ENCODE measurements at places on chromosomes 2 and 18. TPM values are rescaled to one million over a fixed set of nuclear protein-coding genes. Genes with fewer than 3 reads are reported as not detected.

DNA sequence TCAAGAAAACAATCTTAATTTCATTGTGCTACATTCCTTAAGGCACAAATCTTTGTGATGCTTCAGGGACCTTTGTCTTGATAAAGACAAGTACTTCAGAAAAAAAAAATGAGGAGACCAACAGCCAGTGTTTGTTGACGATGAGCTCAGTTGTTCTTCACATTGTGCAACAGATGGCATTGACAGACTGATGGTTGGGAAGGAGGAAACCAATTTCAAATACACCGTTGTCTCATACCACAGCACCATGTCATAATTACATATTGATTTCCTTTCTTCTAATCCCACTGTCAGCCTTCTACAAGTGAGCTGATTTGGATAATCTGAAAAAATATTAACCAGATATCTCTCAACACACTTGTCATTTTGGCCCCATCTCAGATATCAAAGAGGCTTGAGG, 53.7 kb upstream of the GRB14 start:
- DNase-seq = no peak

GRCh38 chr2:46610021-46610420, 130.7 kb downstream of the TMEM247 start:
- DNase-seq = no peak

DNA sequence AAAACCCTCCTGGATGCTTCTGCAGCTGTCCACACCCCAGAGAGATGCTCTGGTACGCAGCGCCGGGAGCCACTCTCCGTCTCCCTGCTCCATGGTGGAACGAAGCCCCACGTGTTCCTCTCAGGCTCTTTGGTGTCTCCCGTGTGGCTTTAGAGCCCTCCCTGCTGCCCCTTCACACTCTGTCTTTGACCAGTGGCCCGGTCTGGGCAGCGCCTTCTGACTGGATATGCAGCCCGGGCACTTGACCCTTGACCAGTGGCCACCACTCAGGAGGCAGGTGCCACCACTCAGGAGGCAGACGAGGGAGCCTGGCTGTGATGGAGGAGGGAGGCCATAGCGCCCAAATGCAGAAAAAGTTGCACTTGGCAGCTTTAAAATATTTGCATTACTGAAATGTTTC, 214.5 kb upstream of the SALL3 start:
- DNase-seq = no peak

ITPRID2 gene
- total RNA-seq = 117 TPM

GRCh38 chr2:171419333-171419732, 14.5 kb downstream of the METTL8 start:
- no peak for DNase-seq

DNA sequence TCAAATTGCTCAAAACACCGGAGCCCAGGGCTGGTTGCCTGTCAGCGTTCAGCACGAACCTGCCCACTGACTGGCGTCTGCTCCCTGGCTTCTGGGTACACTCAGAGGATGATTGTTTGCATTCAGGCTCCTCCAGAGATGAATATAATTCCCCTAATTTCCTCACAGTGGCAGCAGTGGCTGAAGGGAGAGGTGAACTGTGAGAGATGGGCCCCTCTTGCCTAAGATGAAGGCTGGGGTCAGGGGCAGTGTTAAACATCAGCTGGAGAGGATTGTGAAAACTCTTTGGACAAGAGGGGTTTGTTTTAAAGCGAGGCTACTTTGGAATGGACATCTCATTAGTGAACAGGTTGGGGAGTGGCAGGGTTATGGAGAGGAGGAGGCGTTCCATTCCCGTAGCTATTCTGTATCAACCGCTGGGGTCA, 31.0 kb downstream of the TCF7L1 start:
- DNase-seq = no peak

DNA sequence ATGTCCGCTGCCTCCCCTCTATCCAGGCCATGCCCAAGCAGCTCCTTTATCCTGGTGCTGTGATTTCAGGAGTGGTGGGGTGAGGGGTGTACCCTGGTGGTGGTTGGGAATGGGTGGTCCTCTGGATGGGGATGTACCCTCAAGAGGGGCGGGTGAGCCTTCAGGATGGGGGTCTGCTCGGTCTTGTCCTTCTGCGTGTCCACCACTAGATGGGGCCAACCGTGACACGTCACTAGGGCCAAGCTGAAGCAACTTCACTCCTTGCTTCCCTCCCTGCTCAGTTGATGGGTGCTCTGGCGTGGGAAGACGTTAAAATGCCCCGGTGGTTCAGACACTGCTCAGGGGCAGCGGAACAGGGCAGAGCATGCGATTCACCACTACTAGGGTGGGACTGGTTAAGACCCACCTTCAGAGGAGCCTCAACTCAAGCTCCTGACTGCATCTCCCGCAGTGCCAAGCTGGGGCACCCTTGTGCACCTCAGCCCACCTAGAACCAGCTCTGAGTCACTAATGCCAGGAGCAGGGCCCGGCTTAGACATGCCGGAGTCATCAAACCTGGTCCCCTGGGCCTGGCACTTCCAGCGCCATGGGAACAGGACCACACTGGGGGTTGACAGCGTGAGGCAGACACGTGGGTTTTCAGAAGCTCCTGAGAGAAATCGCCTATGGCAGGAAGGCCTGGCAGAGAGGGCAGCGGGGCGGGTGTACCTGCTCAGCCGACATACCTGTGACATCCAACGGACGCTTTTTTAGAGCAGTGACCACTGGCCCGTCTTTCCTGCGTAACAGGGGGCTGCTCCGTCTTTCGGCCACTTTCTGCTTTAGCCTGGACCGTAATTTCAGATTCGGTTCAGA, 256.7 kb downstream of the HDAC4 start:
- peak; percentile 63 for DNase-seq

- DNase-seq = no peak
These were observed 397.6 kb downstream of the ZNF521 start for GRCh38 chr18:24954341-24954740.

DNA sequence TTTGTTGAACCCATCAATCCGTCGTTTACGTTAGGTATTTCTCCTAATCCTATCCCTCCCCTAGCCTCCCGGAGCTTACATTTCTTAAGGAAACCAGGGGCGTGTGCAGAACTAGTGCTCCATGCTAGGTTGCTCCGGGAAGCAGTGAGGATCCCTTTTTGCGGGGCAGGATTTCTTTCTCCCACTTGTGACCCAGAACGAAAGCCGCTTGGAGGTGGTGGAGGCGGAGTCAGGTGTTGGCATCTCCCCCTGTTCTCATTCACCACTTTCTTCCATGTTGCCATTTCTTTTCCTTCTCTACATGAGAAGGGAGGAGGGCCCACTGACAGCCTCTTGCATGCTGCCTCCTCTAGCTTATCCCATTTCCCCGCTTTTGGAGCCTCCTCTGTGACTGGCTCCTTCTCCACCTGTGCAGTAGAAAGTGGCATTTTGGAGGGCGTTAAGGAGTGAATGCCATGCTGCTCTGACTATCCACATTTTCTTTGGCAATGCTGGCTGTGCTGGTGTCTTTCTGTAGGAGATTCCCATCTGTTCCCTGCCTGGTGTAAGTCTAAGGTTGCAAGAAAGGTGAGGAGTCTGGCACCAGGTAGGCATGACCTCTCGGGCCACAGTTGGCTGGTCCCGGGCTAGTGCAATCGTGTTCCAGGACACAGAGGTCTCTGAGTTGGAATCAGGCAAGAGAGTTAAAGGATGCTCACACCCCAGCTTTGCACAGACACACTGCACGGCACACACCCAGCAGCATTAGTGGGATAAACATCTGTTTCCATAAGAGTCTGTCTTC, 89.5 kb downstream of the ACKR3 start:
- no peak for DNase-seq

Measured in fibroblast of lung (primary cell).